GM23248 (cell line): ENCODE measurements at places on chromosomes 1 and 21.

- DNase-seq = peak; percentile 75
Measured at GRCh38 chr1:159653201-159653600, 61.2 kb downstream of the CRP start.

DNA sequence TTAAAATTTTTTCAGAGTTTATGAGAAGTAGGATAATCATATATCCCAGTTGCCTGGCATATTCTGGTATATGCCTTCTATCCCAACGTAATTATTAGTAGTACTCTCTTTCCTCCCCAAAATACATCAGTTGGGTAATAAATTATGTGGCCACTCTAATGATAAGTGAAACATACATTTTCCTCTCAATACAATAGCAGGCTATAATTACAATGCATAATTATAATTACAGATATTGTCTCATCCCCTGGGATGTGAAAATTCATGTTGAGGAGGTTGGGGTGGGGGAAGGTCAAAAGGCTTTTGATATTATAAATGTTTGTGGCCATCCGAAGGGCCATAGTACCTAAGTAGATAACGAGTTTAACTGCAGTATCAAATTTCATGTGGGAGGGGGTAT is 277.1 kb downstream of the ST6GALNAC3 start:
- no peak for DNase-seq

- DNase-seq = peak; percentile 45
Measured at GRCh38 chr1:45009956-45010854, 919 bp downstream of the HECTD3 start.

DNA sequence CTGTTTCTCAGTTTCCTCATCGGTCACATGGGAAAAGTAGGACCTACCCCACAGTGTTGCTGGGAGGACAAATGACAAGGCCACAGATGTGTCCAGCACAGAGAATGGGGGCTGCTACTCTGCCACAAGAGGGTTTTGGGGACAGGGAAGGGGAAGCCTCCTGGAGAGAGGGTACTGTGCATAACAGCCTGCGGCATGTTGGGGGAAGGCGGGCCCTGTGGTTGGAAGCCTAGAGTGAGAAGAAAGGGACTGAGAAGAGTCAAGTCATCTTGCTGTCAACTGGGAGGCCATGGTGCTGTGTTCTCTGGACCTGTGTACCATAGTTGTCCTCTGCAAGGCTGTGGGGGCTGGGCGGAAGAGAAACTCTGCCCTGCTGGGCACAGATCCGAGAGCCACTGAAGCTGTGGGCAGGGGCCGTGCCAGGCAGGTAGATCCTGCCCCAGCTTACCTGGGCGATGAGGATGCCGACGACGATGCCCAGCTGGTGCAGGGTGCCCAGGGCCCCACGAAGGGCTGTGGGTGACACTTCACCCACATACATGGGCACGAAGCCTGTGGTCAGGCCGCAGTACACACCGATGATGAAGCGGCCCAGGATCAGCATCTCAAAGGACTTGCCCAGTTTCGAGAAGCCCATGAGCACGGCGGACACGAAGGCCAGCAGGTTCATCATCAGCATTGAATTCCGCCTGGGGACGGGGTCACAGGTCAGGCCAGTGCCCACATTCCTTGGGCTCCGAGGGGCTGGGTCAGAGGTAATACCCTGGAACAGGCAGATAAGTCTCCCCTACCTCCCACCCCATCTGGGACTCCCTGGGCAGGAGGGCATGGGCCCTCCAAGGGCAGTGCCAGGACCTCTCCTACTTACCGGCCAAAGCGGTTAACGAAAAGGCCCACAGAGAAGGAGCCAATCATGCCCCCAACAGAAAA is 28.2 kb downstream of the SLC2A1 start:
- DNase-seq = no peak

DNA sequence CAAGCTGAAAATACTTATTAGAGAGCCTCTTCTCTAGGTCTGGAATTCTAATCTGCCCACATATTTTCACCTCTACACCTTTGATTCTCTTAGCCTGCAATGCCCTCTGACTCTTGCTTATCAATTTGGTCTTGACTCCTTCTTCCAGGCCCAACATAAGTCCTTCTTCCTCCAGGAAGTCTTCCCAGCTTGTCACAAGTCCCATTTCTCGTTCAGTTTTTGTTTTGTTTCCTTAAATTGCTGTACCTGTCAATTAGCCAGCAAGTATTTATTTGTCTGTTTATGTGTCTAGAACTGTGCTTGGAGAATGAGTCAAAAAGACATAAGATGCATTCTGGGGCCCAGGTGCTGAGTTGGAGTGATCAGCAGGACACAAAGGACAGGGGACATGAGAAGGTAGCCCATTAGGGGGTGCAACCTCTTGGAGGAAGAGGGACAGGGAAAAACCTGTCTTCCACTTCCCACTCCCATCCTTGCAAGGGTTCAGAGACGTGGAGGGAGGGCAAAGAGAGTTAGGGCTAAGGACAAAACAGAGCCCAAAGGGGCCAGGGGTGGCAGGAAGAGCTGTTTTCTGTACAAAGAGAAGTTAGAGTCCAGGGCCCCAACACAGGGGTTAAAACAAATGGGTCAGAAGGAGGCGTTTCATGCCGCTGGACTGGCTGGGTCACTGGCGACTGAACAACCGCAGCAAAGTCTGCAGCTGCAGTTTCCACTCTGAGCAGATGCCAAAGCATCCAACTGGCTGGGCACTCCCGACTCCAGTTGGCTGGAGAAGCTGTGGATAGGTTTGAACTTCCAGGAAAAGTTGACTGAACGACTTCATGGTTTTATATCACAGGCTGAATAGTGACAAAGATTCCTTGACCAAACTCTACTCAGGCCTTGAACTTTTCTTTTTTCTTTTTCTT is 10.7 kb upstream of the CNR2 start:
- peak; percentile 59 for DNase-seq

- DNase-seq = no peak
Measured at GRCh38 chr1:19569786-19570185, 74.3 kb upstream of the NBL1 start.

- peak; percentile 60 for DNase-seq
Measured at GRCh38 chr1:167221126-167221737, 546 bp downstream of the POU2F1 start.
